NCI-H774 (cell line): ENCODE measurements at places on chromosomes 11 and 22.

DNA sequence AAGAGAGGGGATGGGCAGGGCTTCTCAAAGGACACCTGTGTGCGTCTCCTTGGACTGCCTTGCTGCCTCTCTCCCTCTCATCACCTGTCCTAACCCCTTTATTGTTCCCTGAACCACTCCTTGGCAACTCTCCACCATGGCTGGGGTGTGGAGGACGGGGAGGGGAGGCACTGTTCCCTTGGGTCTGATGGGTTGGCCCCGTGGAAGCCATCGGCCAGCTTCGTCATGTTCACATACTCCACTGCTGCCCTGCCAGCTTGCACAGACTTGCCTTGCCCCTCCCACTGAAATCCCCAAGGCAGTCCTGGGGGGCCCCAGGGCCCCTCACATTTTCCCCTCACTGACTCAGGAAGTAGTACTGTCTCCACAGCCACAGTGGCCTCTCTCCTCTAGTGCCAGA lies 36.1 kb upstream of the LRRC32 start:
- no peak for DNase-seq

DNA sequence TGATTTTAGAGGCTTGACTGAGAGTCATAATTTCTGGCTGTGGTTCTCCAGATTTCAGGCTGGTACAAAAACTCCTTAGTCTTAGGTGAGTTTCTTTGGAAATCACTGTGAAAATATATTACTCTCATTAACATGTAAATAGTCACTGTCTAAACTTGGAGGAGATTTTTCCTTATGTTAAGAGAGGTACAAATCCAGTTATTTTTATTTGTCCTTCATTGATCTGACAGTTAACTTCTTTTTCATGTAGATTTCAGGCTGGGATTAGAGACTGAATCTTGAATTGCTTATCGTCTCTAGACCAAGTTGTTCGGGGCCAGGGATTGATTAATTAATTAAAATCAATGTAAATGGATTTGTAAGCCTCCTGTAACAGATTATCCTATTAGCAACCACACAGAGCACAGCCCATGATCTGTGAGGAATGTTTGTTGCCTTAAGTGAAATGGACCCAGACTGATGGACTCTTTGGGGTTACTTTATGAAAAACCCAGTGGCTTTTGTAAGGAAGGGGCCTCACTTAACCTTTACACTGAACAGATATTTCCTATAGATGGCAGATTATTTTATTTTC lies 21.1 kb downstream of the TEAD1 start:
- DNase-seq: no peak

DNA sequence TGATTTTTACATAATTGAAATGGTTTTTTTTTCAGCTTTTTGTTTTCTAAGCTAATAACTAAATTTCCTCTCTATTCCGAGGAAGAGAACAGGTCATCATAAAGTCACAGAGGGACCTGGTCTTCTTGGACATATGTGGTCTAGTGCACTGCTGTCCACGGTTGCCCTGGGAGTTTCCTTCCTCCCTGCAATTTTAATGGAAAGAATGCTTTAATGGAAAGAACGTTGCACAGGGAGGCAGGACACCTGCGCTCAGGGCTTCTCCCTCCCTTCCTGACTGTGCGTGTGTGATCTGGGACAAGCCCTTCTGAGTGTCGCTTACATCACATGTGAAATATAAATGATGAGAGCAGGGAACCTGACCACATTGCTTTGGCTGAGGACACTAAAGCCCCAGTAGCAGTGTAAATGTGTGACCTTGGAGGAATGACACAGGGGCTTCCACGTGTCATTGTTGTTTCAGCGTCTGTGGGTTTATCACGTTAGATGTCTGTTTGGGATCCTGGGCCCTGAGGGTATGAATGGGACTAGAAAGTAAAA lies 93.2 kb downstream of the AMOTL1 start:
- no peak for DNase-seq

GRCh38 chr11:128463371-128463829 lies 124.0 kb downstream of the ETS1 start:
- DNase-seq: no peak

- DNase-seq: peak; percentile 75
Observed at GRCh38 chr11:117985953-117986887, at the start of gene IL10RA. IL10RA (plus strand) TSS chr11:117986394; CDS start chr11:117986468, 74 bp downstream.

GRCh38 chr11:59678118-59678812 lies 9.4 kb upstream of the PATL1 start:
- no peak for DNase-seq

DNA sequence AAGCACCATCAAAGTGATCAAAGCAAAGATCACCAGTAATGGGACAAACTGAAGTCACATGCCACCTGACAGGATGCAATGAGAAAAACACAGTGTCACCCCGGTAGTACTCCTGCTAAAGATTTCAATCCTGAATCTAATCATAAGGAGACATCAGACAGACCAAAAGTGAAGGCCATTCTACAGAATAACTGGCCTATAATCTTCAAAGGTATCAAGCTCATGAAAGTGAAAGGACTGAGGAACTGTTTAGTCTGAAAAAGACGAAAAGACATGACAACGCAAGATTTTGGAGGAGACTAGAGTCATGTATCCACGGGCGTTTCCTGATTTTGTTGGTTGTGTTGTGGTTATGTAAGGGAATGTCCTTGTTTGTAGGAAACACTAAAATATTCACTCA lies 42.4 kb upstream of the TSKU start:
- no peak for DNase-seq

- DNase-seq: no peak
Observed at GRCh38 chr11:45920531-45921477, 1.7 kb upstream of the LARGE2 start.
